ENCODE measurements at places on chromosomes 12 and 14.

DNA sequence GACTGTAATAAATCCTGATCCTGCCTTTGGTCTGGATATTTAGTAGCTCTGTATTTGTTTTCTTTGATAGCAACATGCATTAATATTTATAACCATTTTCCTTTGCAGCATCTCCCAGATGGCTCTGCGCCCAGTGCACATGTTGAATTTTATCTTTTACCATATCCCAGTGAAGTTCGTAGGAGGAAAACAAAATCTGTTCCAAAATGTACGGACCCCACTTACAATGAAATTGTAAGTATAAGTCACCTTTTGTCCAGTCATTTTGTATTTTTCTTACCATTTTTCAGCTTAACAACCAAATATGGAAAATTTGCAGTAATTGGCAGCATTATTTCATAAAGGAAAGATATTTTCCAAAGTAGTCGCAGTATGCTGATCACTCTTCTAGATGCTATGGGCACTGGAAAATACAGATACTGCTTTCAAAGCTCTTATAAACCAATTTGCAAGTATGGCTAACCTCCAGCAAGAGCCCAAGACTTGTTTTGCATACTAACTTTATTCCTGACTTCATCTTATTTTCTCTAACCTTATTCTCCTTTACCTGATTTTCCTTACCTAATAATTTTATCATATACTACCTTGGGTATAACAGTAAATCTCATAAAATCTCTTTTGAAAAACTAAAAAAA, 97.4 kb downstream of the PLCZ1 start:
- DNase-seq = no peak

- DNase-seq = no peak
These were observed 303.1 kb downstream of the VRK1 start for GRCh38 chr14:97100306-97100705.

DNA sequence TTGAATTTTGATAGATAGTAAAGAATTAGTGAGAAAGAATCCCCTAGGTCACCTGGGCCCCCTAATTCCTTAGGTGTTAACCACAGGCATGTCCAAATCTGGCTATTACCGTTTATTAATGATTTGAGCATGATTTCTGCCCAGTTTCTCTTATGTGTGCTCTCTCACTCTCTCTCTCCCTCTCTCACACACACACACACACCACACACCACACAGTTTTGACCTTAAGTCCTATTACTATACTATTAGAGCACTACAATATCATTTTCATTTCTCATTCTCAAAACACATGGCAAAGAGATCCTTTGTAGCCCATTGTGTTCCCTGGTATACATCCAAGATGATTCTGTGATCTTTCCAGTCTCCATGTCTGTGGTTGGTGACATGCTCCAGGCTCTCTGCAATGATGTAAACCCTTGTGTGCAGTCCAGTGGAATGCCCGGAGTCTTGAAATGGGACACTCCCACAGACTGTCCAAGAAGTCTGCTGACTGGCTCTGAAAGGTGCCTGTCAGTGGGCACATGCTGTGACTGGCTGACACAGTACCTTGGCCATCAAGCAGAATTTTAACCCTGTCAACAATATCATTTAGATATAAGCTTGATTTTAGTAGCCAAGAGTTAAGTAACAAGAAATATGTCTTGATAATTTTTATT, 96.2 kb downstream of the FIGNL2 start:
- DNase-seq = no peak

- DNase-seq = no peak
These were observed 25.7 kb downstream of the JAG2 start for GRCh38 chr14:105142651-105143450.

DNA sequence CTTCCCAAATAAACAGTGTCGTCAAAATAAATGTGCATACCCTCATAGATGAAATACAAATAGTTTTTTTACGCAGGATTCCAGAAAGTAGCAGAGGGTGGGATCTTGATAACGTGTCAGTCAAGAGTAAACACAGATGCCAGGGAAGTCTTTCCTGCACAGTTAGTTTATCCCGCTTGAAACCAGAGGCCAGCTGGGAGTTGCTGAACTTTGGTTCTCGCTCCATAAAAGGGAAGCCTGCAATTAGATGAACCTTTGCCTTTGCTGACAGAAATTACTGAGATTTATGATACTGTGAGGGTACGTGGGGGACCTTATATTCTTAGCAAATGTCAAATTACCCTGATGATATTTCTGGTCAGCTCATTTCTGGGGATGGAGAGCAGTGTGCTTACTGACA, 18.9 kb downstream of the FAR2 start:
- DNase-seq = no peak

Measured in stimulated activated CD8-positive, alpha-beta memory T cell treated with anti-CD3 and anti-CD28 coated beads, Interleukin-4, amount 100 ng/mL, for 4 hours (primary cell).